ENCODE measurements at places on chromosomes 5 and 9.

GRCh38 chr5:4576161-4576748 is 563.9 kb upstream of the ADAMTS16 start:
- no peak for DNase-seq

- DNase-seq, result no peak
These were observed 11.0 kb upstream of the FAM81B start for GRCh38 chr5:95380103-95380628.

DNA sequence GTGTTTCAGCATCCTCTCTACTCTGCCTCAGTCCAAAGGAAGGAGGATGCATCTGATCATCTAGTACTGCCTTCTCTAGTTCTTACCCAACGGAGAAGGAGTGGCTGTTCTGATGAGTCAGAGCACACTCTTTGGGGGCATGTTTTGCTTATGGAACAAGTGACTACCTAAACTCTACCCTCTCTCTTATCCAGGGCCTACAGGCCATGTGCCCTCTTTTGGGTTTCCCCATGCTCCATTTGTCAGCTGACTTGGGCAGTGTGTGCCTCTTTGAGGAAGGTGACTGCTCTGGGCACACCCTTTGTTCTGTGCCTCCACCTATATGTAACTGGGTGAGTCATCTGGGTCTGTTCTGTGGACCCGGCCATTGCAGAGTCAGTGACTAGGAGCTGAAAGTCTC is 89.6 kb upstream of the BNC2 start:
- no peak for DNase-seq

GRCh38 chr5:40383749-40384651 is 295.7 kb upstream of the PTGER4 start:
- peak; percentile 38 for DNase-seq

GRCh38 chr5:149268928-149269557 is 2.6 kb upstream of the AFAP1L1 start:
- DNase-seq, result peak; percentile 42

- no peak for DNase-seq
These were observed 678 bp downstream of the PLPP7 start for GRCh38 chr9:131290036-131290766.

- DNase-seq, result no peak
These were observed 5.2 kb upstream of the FAM13B start for GRCh38 chr5:138037907-138038633.

- DNase-seq, result no peak
These were observed 137.2 kb upstream of the TAF11L2 start for GRCh38 chr5:17360879-17361278.

GRCh38 chr9:132531710-132532570 is 50.5 kb upstream of the BARHL1 start:
- DNase-seq, result no peak

- DNase-seq, result peak; percentile 18
These were observed 6.3 kb downstream of the IGIP start for GRCh38 chr5:140131967-140132409.

DNA sequence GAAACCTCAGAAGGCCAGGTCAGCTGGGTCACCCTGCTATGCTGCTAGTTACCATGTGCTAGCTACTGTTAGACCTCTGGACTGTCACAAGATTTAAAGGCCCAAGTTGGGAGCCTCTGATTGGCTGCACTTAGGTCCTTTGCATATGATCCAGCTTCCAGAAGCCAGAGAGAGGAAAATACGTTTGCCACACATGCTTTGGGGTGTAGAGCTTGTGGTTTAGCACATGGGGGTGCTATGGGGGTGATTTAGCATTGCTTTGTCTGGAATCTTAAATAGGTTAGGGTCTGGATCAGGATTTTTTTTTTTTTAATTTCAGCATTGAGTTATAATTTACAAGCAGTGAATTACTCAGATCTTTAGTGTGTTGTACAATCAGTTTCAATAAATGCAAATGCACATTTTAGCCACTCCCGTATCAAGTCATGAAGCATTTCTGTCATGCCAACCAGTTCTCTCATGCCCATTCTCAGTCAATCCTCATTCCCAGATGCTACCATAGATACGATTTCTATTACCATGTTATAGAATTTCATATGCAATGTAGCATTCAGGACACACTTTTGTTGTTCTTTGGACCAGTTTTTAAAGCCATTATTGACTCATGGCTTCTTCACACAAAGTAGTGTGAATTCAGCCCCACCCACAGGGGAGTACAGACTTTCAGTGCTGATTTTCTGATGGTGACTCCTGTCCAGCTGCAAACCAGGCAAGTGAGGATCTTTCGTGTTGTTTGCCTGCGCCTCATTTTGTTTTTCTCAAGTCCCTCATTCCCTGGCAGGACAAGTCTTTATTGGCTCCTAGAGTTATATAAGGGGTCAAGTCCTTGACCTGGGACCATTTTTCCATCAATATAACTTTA is 250.4 kb downstream of the LRRC70 start:
- no peak for DNase-seq

DNA sequence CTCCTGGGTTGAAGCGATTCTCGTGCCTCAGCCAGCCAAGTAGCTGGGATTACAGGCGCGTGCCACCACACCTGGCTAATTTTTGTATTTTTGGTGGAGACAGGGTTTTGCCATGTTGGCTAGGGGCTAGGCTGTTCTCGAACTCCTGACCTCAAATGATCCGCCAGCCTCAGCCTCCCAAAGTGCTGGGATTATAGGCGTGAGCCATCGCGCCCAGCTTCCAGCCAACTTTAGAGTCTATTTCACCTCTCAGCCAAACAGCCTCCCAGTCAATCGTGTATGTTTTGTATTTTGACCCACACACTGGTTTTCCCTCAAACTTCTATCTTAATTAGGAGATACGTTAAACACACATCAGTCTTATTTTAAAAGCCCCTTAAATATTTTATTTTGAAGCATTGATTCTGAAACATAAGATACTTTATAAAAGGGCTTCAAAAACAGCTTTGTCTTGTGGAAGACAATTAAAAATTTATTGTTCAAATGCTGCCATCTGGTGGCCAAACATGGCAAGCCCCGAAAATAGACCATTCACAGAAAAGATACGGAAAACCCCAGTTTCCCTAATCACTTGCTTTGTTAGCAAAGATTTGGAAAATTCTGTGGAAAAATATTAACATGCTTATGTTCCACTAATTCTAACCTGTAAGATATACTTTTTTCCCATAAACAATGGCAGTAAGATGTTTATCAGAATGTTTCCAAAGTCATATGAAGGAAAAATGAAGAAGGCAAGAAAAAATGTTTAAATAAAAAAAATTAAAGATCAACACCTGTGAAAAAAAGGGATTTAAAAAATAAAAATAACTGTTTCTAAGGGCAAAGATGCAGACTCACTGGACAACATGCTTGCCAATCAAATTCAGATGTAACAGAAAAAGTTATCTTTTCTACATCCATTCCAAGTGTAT is 33.1 kb downstream of the APTX start:
- peak; percentile 62 for DNase-seq

DNA sequence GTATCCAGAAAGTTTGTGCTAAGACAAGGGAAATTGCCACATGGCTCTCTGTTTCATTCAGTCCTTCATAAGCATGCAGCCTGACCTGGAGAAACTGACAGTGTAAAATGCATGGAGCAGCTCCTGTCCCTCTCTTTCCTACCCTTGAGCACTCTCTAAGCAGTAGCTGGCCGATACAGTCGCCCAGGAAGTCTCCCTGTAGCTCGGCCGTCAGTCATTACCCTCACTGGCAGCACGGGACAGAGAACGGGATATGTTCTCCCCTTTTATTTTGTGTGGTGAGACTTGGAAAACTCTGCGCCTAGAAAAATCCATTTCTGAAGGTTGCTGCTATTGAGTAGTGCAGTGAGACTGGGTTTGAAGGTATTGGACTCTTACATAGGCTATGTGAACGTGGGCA is 56.8 kb upstream of the KCNMB1 start:
- no peak for DNase-seq

- DNase-seq, result no peak
These were observed 2.8 kb downstream of the JAKMIP2 start for GRCh38 chr5:147779694-147780093.

- no peak for DNase-seq
These were observed 152.5 kb downstream of the DMRT2 start for GRCh38 chr9:1202512-1203280.
